ENCODE measurements at places on chromosomes 4 and X.

GRCh38 chr4:101174679-101175345, 172.5 kb downstream of the PPP3CA start:
- DNase-seq, result no peak

DNA sequence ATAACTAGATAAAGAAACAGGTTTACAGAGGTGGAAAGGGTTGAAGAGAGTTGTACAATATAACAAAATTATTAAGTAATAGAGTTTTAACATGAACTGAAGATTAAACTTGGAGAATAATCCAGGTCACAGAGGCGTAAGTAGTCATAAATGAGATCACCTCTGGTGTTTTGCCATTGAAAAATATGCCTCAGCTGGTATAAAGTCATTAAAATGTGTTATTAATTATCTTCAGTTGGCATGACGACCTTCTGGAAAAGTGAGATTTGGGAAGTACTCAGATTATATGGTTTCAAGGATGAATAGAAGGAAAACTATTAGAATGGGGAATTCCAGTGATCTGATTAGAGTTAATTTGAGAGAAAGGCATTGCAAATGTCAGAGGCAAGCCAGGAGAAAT, 237.5 kb upstream of the ANXA10 start:
- DNase-seq, result no peak

- no peak for DNase-seq
Measured at GRCh38 chr4:92307181-92307580, 3.4 kb downstream of the GRID2 start.

- DNase-seq, result no peak
Measured at GRCh38 chrX:71216485-71216884, 6.5 kb upstream of the GJB1 start.

DNA sequence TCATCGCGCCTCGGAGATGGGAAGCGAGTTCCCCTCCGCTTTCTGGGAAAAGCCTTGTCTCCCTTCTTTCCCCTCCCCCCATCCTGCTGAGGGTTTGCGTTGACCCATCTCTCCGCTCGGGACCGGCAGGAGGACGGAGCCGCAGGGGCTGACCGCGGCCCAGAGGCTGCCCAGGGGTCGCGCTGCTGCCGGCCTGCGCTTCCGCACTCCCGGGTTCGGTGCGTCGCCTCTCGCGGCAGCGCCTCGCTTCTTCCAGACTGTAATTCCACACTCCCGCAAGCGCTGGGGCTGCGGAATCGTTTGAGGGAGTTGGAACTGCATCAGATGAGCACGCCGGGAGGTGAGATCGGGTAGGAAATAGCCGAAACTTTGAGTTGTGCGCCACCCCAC, 88.3 kb downstream of the BCOR start:
- no peak for DNase-seq

DNA sequence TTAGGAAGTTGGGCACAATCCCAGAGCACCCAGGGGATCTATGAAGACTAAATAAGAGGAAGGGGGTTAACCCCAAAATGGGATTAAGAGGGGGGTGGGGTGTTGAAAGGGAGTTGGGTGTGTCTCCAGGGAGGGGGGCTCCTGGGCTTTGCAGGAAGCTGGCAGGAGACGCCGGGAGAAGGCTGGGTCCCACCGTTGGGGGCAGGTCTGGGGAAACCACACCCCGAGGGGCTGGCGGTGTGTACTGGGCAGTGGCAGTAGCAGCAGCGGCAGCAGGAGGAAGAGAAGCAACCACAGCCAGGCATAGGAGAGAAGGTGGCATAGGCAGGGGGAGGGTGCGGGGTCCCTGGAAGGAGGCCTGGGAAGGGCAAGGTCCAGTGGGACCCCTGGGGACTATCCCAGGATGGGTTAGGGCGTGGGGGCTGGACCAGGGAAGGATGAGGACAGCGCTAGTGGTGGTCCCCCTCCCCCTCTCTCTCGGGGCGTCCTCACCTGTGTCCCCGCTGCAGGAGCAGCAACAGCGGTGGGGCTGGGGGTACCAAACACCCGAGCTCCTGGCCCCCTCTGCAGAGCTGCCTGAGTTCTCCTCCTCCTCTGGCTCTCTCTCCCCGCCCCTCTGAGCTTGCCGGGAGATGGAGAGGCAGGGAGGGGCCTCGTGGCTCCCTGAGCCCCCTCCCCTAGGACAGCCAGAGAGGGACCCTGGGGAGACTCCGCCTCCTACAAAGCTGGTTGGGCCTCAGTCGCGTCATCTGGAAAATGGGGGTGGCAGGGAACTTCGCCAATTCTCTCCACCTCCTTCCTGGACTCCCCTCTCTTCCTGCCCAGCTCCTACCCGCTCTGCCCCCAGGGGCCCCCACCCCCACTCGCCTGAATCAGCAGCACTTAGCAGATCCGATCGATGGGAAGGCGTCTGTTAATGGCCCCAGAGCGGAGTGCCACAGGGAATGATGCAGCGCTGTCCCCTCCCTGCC, at the start of gene KCND1:
KCND1 (minus strand) TSS at position 596 of the 971 bp plus-strand sequence. CDS start 1,573 bp downstream, outside the sequence.
- no peak for DNase-seq

DNA sequence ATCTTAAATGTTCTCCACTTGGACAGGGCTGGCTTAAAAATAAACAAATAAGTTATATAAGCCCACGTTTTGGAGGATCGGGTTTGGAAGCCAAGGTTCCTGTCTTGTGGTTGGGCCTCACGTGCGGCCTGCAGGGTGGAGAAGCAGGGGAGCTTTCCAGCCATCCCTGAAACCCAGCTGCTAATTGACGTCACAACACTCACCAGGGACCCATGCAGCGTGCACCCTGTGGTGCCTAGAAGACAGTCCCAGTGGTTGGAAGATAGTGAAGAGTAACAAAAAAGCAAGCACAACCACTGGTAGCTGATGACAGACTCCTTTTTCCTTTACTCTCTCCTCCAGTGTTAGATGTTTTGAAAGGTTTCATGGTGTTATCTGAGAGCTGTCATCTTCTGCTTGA, 142.0 kb upstream of the RBPJ start:
- no peak for DNase-seq

GRCh38 chr4:74531963-74532794, 87.2 kb downstream of the AREG start:
- DNase-seq, result no peak

DNA sequence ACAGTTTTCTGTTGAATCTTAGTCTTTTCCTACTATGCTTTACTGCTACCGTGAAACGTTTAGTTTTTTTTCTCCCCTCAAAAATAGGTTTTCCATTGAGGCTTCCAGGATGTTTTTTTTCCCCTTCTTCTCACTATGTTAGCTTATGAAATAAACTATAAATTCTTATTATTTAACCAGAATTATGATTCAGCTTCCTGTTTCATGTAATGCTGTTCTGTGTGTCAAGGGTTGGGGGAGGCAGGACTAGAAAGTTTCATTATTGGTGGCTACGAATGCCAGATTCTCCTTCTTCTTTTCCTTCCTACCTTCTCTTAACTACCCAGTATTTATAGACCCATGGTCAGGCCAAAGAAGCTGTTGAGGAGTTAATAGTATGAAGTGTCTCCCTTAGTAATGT, 11.8 kb downstream of the CLCN5 start:
- DNase-seq, result no peak

DNA sequence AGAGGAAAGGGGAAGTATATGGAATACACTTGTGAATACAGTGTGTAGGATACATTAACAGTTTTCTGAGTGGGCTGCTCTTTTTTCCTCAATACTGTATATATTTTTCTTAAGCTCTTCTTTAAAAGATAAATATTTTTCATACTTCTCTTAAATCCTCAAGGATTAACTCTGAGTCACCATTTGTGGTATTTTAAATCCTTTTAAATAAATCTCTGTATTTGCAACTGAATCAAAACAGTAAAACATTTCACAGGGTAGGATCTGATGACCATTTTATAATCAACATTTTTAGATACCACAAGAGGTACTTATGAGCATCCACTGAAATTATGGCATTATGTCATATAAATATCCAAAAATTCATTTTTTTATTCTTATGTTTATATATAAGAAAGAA, 87.6 kb downstream of the GAB1 start:
- DNase-seq, result no peak

DNA sequence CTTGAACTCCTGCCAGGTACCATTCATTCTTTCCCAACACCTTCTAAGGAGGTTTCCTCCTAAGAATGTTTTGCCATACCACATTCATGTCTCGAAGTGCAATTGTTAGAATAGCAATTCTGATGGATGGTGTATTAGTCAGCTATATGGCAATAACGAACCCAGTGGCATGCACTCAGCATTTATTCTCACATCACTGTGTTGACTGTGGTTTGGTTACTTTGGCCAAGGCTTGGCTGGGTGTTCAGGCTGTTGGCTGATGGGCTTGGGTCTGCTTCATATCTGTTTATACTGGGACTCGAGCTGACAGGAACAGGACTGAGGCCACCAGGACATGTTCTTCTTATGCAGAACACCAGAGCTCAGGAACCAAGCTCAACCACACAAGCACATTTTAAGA, 31.7 kb downstream of the PSAPL1 start:
- no peak for DNase-seq

DNA sequence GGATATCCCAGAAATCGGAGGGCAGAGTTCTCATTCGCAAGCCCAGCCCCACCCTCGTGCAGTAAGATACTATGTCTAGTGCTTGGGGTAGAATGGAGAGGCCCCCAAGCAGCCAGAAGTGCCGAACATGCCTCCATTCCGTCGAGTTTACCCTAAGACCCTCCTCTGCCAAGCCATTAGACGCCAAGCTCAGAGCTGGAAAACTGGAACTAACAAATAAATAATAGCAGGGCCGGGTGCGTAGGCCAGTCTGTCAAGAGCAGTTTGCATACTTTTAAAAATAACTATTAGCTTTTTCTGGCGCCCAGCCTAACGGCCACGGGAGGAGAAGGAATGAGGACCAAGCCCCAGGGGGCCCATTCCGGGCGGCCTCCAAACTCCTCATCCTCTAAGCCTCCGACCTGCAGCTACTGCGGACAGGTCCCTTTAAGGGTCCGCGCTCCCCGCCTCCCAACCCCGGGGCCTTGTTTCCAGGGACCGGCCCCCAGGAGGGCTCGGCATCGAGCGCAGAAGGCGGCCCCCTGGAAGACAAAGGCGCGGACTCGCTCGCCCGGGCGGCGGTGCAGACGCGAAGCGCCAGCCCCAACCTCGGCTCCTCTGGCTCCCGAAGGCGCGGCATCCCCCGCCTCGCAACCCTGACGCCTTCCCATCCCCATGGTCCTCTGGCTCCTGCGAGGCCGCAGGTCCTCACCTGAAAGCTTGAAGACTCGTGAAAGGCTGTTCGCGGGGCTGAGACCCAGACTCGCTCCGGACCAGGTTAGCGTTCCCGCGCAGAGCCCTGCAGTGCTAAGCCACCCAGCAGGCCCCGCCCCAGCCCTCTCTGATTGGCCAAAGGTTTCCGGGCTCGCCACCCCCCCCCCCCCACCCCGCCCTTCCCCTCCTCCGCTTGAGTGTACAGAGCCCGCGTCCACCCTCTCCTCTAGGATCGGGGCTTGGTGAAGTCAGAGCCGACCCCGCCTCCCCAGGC, at the start of gene TMSB15A:
TMSB15A (minus strand) TSS at position 765 of the 967 bp plus-strand sequence.
- peak; percentile 15 for DNase-seq

DNA sequence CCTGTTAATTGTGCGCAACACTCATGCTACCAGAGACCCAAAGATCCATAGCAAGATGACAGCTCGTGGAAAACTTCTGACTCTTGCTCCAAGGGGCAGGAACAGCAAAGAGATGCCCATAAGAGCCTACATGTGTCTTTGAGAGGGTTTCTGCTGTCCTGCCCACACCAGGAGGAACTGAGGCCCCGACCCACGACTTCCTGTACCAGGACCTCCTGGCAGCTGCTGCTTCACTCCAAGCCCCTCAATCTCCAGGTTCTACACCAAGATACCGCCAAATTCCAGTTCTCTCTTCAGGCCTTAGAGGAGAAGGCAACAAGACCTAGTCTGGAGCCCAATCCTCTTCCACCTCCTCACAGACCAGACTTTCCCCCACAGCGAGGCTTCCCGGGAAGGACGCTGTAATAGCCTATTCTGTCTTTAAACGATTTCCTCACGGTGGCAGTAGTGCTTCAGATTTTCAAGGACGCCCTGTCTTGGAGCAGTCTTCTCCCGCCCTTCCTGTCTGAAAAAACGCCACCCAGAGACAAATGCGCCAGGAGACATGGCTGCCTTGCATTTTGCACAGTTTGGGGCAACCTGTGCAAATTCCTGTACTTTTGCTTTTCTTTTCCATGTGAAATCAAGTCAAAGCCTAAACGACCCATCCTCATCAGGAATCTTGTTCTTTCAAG, 230.2 kb upstream of the STK26 start:
- DNase-seq, result no peak

DNA sequence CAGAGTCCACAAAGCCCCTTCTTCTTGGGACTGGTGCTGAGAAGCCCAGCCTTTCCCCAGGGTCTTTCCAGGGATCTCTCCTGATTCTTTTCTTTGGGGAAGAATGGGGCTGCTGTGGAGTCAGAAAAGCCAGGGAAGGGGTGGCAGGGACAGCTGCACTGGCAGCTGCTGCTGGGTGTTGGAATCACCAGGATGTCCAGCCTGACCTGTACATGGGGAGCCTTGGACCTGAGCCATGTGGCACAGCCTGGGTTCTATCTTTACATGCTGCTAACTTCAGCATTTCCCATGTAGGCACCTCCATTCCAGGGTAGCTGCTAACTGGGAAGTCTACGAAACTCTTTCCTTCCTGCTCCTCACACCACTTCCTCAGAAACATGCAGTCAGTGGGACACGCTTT, 36.0 kb downstream of the MED28 start:
- DNase-seq, result no peak

GRCh38 chr4:42361456-42361855, 35.8 kb upstream of the SHISA3 start:
- DNase-seq, result no peak

- peak; percentile 24 for DNase-seq
Measured at GRCh38 chr4:89101256-89102161, 9.8 kb upstream of the TIGD2 start.

DNA sequence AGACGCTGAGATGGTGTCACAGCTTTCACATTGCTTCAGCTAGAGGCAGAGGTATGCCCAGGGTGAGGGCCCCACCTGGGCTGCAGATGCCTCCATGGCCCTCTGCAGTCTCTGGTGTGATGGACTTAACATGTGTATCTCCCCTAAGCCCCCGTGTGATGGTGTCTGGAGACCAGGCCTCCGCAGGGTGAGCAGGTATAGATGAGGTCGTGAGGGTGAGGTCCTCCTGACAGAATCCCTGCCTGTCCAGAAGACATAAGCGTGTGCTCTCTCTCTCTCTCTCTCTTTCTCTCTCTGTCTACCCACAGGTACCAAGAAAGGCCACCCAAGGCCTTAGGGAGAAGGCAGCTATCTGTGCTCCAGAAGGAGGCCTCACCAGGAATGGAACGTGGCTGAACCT, 50.9 kb downstream of the CPZ start:
- DNase-seq, result no peak

GRCh38 chrX:102979536-102979935, 42.5 kb downstream of the RAB40AL start:
- no peak for DNase-seq

DNA sequence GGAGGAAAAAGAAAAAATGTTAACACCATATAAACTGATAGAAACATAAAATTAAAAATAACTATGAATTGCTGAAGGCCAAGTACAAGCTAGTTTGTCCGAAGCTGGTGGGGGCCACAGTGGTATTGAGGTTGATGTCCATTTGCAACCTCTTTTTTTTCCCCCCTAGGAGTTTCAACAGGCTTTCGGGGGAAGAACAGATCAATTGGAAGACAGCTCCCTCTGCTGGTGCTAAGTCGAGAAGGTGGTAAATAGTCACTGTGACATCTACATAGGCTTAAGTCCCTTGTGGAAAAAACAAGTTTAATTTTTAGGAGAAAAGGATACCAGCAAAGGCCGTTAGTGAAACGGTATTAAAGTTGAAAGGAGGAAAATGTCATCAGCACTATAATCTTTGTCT, 115.7 kb upstream of the ZXDA start:
- peak; percentile 0 for DNase-seq
